ENCODE measurements at places on chromosomes 13 and 19. TPM values are rescaled to one million over a fixed set of nuclear protein-coding genes. Genes with fewer than 3 reads are reported as not detected.

The CABP5 gene
- total RNA-seq: not detected

The CCL25 gene
- not detected for total RNA-seq

The CYP2A6 gene
- not detected for total RNA-seq

The ZNF69 gene
- 3.6 TPM for total RNA-seq
